CD4-positive, alpha-beta T cell (primary cell): ENCODE measurements at places on chromosomes 7 and 10. TPM values are rescaled to one million over a fixed set of nuclear protein-coding genes. Genes with fewer than 3 reads are reported as not detected.

Gene GNG11
- total RNA-seq, result not detected

Gene RAB19
- 1.6 TPM for total RNA-seq

Gene CPN1
- not detected for total RNA-seq

Gene C10orf143
- 5.8 TPM for total RNA-seq

Gene LIPF
- not detected for total RNA-seq

Gene RHOBTB1
- not detected for total RNA-seq

Gene SERPINE1
- total RNA-seq, result 0.11 TPM

GRCh38 chr10:112807013-112807412 is 143.0 kb upstream of the TCF7L2 start:
- no peak overlapping the region for H3K4me3 ChIP-seq
- no peaks in the 10 kb centered on the region for H3K27me3 ChIP-seq
- no peak for DNase-seq
- peaks cover 4% of the 10 kb centered on the region for H3K36me3 ChIP-seq
- no peak overlapping the region for H3K27ac ChIP-seq
- H3K4me1 ChIP-seq, result no peaks in the 10 kb centered on the region

DNA sequence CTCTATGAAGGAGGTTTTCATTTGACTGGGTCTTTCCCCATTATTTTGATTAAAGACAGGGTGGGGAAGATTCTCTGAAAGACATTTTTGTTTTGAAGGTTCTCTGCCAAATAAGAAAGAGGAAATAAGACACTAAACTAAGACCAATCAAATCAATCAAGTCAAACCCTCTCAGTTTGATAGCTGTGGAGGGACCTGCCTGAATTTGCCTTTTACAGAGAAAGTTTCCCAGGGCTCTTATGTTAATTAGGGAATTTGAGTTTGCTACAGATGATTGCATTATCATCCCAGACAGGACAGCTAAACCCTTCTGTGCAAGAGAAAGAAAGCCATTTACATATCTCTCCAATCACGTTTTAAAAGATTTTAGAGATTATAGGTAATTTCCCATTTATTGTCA is 80.0 kb downstream of the CSTF2T start:
- no peaks in the 10 kb centered on the region for H3K27me3 ChIP-seq
- H3K4me3 ChIP-seq, result no peak overlapping the region
- no peak overlapping the region for H3K27ac ChIP-seq
- no peaks in the 10 kb centered on the region for H3K4me1 ChIP-seq

GRCh38 chr7:100008525-100008924 is 6.9 kb upstream of the ZKSCAN1 start:
- peaks cover 3% of the 10 kb centered on the region for H3K4me1 ChIP-seq
- H3K4me3 ChIP-seq, result no peak overlapping the region
- H3K27me3 ChIP-seq, result no peaks in the 10 kb centered on the region
- H3K36me3 ChIP-seq, result no peaks in the 10 kb centered on the region

DNA sequence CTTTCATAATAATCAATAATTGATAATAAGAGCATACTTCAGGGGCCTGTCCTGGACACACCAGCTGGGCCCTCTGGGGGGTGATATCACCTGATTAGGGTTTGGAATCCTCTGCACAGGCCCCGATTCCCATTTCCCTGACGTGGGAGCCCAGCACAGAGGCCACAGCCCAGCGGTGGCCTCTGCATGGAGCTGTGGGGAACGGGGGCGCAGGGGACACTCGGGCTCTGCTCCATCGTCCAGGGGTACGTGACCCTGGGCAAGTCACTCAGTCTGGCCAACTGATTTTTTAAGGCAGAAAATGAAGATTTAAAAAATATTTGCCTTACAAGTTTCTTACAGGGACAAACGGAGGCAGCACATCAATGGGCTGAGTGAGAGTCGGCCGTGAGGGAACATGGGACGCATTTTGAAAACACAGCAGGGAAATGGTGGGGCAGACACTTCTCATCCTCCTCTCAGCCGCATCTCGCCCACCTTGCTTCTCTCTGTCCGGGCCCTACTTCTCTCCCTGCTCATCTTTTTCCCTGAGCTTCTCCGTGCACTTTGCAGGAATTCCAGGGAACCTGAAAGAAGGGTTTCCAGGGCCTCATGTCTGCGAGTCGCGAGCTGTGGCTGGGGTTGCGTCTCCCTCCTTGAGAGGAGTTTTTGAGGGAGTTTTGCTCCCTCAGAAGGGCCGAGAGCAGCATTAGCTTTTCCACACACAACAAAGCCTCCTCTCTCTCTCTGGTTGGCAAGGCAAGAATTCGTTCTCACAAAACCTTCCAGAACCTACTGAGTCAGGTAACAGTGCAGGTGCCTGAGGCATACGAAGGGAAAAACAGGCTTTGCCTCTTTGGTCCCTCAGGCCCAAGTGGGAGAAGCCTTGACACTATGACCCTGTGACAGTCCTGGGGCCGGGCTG is 312.0 kb downstream of the WDR37 start:
- H3K27me3 ChIP-seq, result peaks cover 15% of the 10 kb centered on the region
- H3K27ac ChIP-seq, result no peak overlapping the region

DNA sequence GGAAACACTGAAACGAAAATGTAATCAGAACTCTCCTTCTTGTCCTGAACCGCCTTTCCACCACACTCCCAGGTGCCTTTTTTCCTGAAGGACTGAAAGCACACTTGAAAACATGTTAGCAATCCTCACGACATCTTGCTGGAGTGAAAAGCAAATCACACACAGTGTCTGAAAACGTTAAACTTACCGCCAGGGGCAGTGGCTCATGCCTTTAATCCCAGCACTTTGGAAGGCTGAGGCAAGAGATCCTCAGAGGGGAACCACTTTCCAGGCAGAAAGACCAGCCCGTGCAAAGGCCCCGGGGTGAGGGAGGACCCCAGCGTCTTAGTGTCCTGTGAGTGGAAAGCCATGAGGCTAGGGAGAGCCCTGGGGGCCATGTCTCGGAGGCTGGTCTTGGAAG is 210.4 kb downstream of the PRPF18 start:
- no peak overlapping the region for H3K27ac ChIP-seq
- peaks cover 41% of the 10 kb centered on the region for H3K4me1 ChIP-seq
- no peaks in the 10 kb centered on the region for H3K27me3 ChIP-seq
- no peaks in the 10 kb centered on the region for H3K36me3 ChIP-seq

DNA sequence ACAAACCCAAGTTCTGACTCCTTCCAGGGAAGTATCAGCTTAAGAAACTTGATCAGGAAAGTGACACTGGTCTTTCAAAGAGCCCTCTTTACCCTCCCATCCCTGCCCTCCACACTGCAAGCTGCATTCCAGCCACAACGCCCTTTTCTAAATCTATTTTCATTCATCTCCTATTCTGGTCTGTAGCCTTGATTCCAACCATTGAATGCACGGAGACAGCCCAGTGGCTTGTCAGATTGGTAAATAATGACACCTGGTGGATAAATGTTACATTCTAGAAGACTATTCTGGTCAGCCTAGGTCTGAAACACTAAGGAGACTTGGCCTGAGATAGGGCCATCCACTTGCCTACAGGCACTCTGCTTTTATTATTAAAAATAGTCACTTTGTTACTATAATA is 20.9 kb downstream of the MORN4 start:
- H3K4me1 ChIP-seq, result no peaks in the 10 kb centered on the region
- H3K27ac ChIP-seq, result no peak overlapping the region
- no peaks in the 10 kb centered on the region for H3K27me3 ChIP-seq
- no peaks in the 10 kb centered on the region for H3K36me3 ChIP-seq

- H3K4me3 ChIP-seq, result no peak overlapping the region
- no peaks in the 10 kb centered on the region for H3K4me1 ChIP-seq
- no peak overlapping the region for H3K27ac ChIP-seq
- no peaks in the 10 kb centered on the region for H3K36me3 ChIP-seq
These were observed 243.4 kb upstream of the FZD1 start for GRCh38 chr7:91020636-91021385.

- no peak overlapping the region for H3K4me3 ChIP-seq
- H3K27me3 ChIP-seq, result no peaks in the 10 kb centered on the region
- no peak overlapping the region for H3K27ac ChIP-seq
- H3K4me1 ChIP-seq, result no peaks in the 10 kb centered on the region
These were observed 128.5 kb downstream of the ANKRD7 start for GRCh38 chr7:118352867-118353453.

DNA sequence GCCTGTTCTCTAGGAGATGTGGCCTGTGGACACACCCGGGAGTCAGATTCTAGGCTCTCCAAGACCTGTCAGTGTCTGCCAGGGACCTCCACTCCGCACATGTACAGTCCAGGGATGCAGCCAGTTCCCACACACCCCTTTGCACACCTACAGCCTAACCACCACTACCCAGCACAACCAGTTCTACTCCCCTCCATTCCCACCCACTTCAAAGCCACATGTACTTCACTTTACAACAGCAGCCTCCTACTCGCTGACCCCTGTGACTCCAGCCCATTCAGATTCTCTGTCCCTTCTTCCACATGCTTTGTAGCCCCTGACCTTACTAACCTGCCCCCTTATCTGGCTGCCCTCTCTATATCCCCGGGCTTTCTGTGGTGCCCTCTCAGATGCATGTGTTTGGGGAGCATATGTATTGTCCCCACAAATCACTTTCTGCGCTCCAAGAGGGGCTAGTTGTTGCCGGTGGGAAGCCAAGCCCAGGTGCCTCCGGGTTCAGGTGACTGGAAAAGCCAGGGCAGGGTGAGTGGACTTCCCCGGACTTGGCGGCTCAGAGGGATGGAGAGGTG is 7.2 kb downstream of the LBX1 start:
- H3K27ac ChIP-seq, result no peak overlapping the region
- H3K27me3 ChIP-seq, result peaks cover 92% of the 10 kb centered on the region
- peaks cover 56% of the 10 kb centered on the region for H3K4me1 ChIP-seq
- no peaks in the 10 kb centered on the region for H3K36me3 ChIP-seq

DNA sequence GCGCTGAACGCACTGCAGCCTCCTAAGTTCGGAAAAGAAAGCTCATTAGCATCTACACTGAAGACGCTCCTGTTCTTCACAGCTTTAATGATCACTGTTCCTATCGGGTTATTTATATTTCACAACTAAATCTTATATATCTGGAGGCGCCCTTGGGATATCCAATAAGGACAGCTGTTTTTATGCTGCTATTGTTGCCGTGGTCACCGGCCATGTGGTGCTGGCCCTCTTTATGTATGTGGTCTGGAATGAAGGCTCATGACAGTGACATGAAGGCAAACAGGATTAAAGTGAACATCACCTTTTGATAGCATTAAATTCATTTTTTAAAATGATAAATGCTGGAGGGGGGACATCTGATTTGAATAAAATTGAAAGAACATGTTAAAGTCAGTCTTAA is 8.8 kb downstream of the BLVRA start:
- H3K4me3 ChIP-seq, result no peak overlapping the region
- H3K27me3 ChIP-seq, result no peaks in the 10 kb centered on the region
- no peak for DNase-seq
- H3K4me1 ChIP-seq, result peaks cover 14% of the 10 kb centered on the region
- no peak overlapping the region for H3K27ac ChIP-seq

- no peak overlapping the region for H3K27ac ChIP-seq
- no peaks in the 10 kb centered on the region for H3K4me1 ChIP-seq
- H3K4me3 ChIP-seq, result no peak overlapping the region
- no peak for DNase-seq
- H3K27me3 ChIP-seq, result no peaks in the 10 kb centered on the region
These were observed 34.9 kb downstream of the R3HCC1L start for GRCh38 chr10:98169379-98169778.

DNA sequence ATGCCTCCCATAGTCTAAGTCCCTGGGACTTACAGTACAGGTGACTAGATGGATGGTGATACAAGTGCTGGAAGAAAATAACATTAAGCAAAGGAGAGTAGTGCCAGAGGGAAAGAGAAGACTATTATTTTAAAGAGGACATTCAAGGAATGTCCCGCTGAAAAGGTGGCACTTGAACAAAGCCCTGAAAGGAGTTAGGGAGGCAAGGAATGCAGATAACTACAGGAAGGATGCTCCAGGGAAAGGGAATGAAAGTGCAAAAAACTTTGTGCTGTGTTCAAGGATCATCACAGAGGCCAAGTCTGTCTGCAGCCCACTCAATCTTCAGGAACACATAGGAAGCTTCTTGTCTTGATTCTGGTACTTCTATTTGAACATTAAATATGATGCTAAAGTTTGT is 14.9 kb downstream of the ANKMY2 start:
- H3K27me3 ChIP-seq, result no peaks in the 10 kb centered on the region
- DNase-seq, result no peak
- no peak overlapping the region for H3K4me3 ChIP-seq
- no peak overlapping the region for H3K27ac ChIP-seq
- no peaks in the 10 kb centered on the region for H3K4me1 ChIP-seq

DNA sequence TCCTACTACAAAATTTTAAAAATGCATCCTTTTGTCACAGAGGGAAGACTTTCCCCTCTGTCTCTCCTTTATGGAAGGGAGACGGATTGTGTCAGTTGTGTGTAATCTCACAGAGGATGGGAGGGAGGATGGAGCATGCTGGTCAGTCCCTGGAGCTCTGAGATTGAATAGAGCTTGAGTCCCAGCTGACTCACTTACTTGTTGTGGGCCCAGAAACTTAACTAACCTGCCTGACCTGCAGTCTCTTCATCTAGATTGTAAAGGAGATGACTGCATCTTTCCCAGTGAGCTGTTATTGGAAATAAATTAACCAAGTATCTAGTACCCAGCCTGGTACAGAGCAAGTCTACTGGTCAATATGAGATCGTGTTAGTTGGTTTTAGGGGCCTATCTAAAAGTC is 77.9 kb upstream of the ADO start:
- H3K4me3 ChIP-seq, result no peak overlapping the region
- peaks cover 6% of the 10 kb centered on the region for H3K4me1 ChIP-seq
- H3K36me3 ChIP-seq, result no peaks in the 10 kb centered on the region
- no peak overlapping the region for H3K27ac ChIP-seq
- DNase-seq, result no peak

GRCh38 chr7:55912748-55913158 is 25.5 kb downstream of the ZNF713 start:
- H3K4me3 ChIP-seq, result no peak overlapping the region
- DNase-seq, result no peak

DNA sequence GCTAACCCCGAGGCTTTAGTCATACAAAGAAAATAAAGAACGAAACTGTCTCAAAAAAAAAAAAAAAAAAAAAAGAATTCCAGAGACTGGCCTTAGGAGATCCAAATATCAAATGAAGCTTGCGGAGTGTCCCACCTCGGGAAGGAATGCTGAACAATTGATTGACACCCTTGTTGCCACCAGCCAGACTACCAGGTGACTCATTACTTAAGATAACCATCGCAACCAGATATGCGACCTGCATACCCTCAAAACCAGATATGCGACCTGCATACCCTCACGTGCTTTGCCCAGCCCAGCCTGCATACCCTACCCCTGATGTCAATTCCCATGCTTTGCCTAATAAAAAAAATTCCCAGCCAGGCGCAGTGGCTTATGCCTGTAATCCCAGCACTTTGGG is 2.7 kb upstream of the PRKRIP1 start:
- H3K36me3 ChIP-seq, result peaks cover 9% of the 10 kb centered on the region
- no peaks in the 10 kb centered on the region for H3K27me3 ChIP-seq
- no peak for DNase-seq
- no peak overlapping the region for H3K27ac ChIP-seq
- peaks cover 25% of the 10 kb centered on the region for H3K4me1 ChIP-seq
- no peak overlapping the region for H3K4me3 ChIP-seq
